Stimulated activated CD4-positive, alpha-beta T cell treated with anti-CD3 and anti-CD28 coated beads, Interleukin-4, amount 100 ng/mL, for 48 hours (primary cell): ENCODE measurements at places on chromosomes 4 and X.

DNA sequence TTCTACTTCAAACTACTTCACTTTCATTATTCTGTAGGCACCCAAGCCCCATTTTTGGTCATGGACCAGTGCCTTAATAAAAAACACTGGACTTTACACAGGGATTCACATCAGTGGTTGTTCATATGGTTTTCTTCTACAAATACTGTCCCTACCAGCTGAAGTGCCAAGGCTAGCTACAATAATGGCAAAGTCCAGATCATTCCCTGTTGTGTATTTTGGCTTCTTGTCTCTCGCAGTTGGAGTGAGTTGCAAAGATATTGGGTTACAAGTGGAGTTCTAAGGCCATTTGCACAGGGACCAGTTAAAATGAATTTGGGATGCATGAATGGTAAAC is 16.7 kb upstream of the ANKRD17 start:
- no peak for DNase-seq

DNA sequence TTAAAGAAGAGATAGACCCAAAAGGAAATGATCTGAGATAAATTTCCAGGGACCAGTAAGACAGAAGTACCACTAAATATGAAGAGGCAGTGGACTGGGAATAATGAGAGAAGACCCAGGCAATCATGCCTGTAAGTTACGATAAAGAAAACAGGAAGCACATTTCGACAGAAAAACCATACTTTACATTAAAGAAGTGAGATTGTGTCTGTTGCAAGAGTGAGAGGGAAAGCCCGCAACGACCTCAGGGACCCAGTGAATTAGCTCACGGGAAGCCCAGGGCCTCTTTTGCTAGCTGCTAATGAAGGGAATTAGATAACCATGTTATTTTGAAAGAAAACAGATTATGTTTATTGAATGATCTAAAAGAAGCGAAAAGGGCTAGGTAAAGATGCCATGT is 28.9 kb upstream of the ACSL1 start:
- DNase-seq: no peak

DNA sequence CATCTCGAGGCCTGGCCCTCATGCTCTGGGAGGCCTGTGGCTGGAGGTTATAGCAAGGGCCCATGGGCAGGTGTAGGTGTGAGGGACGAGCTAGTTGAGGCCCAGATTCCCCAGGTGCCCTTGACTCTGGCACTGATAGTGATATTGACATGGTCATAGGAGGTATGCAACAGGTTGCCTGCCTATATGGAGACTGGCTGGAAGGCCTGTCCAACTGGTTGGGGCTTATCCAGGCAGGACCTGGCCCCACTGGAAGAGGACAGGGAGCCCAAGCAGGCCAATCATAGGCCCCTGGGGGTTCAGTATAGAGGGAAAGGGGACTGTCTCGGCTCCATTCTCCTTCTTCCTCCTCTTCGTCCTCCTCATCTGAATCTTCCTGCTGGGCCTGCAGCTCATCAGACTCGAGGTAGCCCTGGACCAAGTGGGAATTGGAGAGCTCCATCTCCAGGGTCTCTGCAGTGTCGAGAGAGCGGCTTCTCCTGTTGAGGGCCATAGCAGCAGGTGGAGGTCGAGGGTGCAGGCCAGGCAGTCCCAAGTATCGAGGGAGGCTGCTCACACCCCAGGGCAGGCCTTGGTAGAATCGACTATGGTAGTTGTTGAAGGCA is 15.3 kb downstream of the AMER1 start:
- no peak for DNase-seq

DNA sequence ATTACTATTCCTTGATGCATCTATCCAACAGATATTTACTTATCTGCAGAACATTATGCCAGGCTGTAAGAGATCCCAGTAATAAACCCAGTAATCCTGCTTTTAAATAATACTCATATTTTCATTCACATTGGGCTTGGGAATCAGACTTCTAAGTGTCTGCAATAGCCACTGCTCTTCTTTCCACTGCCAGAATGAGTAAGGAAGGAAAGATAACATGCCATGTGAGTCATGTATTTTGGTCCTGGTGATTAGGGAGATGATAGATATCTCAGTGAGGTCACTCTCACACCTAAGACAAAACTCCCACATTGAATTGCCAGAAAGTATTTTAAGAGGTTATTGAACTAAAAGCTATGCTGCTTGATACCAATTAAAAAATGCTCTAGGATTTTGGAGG is 13.9 kb upstream of the HEPH start:
- DNase-seq: no peak

- no peak for DNase-seq
Measured at GRCh38 chr4:115763051-115763450, 649.6 kb upstream of the NDST4 start.

DNA sequence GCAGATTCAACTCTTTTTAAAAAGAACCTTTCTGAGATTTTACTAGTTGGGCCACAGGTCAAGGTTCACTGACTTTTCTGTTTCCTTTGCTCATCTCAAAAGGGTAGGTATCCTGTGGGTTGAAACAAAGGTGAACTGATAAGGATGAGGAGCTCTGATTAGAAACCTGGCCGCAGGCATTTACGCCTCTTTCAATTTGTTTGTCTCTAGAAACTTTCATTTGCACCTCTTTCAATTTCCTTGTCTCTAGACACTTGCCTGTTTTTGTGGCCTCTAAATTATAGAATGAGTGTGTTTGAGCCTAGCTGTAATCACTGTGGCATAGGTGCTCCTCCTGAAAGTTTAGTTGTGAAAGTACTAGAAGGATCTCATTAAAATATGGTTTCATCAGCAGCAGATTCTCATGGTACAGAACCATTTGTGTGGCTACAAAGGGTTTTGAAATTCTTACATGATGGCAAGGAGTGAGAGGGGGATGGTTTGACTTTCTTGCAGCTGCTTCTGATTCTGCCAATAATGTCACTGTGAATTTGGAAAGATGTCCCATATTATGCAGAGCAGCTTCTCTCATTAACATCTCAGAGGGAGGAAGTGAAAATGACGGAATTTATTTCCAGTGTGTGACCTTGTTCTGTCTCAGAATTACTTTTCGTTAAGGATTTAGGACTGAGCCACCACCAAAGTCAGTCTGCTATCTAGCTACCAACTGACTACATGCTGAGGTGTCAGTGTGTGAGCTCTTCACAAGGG is 142.2 kb downstream of the SH2D1A start:
- no peak for DNase-seq
